AG09319 (cell line): ENCODE measurements at places on chromosomes 13 and 19.
A peak's percentile ranks its signal among the peaks of the same experiment; 100 is the strongest.

GRCh38 chr19:8635422-8635821 is 5.0 kb downstream of the NFILZ start:
- DNase-seq = no peak

DNA sequence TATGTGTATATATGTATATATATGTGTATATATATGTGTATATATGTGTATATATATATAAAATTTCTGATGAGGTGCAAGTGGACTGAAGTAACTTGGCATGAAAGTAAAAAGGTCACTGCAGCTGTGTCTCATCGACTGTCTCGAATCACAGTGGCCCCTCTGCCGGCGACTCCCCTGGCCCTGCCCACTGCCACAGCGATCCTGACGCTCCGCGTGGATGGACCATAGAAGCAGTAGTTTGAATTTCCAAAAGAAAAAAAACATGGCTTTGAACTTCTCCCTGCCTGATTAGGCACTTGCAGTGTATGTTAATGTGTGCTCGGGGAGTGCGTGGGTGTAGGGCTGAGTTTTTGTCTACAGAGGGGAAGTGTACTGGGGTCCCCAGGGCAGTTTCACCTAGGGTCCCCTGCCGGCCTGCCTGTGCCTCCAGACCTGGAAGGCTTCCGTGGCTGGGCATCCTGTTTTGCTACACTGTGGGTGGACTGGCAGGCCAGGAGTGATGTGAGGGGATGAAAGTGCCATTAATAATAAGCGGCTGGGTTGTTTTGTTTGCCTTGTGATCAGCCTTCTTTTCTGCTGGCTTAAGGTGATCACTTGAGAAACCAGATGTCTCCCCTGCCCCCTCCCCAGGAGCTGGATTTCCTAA is 10.8 kb downstream of the ZIC5 start:
- no peak for DNase-seq

GRCh38 chr13:79988573-79988972 is 352.4 kb downstream of the SPRY2 start:
- DNase-seq = no peak

- DNase-seq = no peak
Observed at GRCh38 chr19:33143897-33144405, 12.0 kb downstream of the WDR88 start.

GRCh38 chr19:1501200-1501595 is 10.2 kb downstream of the REEP6 start:
- no peak for DNase-seq

GRCh38 chr19:11414544-11414943 is 4.6 kb downstream of the RGL3 start:
- no peak for DNase-seq

- no peak for DNase-seq
Observed at GRCh38 chr13:50129706-50130122, 114.5 kb downstream of the KCNRG start.

DNA sequence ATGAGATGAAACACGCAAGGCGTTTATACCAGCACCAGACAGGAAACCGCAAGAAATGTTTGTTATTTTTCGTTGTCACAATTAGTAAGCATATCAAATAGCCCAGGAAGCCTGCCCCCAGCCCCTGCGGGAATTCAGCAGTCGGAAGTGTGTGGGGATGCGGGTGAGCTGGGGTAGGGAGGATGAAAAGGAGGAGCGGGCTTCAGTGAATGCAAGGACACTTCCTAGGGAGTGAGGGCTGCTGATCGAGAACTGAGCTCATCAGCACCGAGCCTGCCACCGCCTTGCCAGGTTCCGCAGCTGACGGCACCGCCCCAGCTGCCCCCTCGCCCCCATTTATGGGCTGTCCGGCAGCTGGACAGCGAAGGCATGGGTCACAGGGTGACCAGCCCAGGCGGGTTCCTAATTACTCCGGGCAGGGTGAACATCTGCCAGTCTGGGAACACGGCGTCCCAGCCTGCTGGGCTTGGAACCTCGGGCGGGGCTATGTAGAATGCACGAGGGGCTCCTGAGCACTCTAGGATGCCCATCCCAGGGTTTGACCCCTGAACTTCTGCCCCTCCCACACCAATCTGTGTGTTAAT is 1.6 kb upstream of the BEST2 start:
- no peak for DNase-seq

DNA sequence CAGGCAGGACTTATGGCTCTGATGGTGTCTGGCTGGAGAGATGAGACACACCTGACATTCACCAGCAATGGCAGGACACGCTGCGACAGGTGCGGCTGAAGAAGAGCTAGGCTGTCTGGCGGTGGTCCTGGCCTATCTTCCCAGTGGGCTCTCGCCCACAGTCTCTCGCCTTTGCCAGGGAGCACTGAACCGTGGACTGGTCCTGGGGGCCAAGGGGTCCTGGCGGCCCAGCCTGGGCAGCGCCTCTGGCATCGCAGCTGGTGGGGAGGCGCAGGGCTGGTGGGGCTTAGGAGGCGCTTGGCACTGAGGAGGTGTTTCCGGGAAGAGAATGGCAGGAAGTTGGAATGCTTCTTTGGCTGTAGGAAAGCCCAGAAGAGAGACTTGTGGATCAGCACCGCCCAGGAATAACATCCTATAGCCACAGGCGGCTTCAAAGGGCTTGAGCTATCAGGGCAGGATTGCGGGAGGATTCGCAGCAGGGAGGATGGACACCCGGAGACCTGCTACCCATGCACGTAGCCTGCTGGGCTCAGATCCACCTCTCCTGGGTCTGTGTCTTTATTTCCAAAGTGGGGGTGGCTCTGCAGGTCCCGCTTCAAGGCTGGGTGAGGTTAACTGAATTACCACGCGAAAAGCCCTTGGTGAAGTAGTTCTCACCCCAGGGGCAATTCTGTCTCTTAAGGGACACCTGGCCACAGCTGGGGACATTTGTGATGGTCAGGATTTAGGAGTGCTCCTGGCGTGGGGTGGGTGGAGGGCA is 14.6 kb downstream of the KDM4B start:
- no peak for DNase-seq

- peak; percentile 27 for DNase-seq
Observed at GRCh38 chr19:47512183-47512947, 2.5 kb downstream of the NAPA start.

DNA sequence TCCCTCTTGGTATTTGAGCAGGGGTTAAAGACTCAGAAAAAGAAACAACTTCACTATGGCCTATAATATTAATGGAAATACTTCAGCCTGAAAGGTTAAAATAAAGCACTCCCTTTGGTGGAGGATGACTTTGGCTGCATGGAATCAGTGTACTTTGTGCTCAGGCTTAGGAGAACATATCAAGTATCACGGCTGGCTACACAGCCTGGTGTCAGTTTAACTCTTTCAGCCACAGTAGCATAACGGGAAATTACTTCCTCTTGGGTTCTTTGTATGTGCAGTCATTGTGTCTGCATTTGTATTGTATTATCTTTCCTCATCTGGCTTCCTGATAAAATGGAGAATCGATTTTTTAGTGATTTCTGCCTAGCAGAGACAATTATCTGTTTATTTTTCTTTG is 239.0 kb downstream of the GGACT start:
- DNase-seq = no peak

DNA sequence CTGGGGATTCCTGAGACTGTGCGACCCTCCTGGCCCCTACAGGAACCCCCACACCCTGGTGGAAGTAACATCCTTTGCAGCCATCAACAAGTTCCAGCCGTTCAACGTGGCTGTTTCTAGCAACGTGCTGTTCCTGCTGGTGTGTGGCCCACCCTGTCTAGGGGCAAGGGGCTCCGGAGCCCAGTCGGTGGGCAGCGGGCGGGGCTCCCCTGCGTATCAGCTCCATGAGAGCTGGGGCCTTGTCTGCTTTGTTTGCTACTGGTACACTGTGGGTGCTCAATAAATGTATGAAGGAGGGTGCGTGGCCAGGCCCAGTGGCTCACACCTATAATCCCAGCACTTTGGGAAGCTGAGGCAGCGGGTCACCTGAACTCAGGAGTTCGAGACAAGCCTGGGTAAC is 10.9 kb downstream of the MPND start:
- no peak for DNase-seq

- DNase-seq = no peak
Observed at GRCh38 chr13:22915442-22916082, 265.2 kb upstream of the SGCG start.

DNA sequence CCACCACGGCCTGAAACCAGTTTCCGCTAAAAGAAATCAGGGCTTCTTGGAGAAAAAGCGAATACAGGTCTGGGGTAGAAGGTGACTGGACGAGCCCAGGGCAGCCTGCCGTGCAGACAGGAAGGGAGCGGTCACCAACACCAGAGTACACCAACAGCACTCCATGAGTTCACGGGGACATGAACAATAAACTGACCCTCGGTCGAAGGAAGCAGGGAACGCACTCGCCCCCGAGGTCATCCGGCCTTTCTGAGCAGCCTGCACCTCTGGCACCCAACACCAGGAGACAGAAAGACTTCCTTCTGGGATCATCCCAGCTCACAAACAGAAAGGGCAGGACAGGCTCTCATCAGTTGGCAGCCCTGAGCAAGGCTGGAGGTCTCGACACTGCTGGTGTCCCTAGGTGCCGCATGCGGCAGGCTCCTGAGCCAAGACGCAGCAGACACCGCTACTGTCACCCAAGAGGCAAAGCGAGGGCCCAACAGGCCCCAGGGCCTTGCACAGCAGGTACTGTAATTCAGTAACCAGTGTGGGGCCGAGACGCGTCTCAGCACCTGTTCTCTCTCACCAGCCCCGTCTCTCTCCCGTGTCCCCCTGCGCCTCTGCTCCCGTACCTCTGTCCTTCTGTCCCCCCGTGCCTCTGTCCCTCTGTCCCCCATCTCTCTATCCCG is 18.0 kb downstream of the DCUN1D2 start:
- DNase-seq = no peak

GRCh38 chr13:46666727-46667456 is 113.9 kb downstream of the LRCH1 start:
- DNase-seq = no peak

DNA sequence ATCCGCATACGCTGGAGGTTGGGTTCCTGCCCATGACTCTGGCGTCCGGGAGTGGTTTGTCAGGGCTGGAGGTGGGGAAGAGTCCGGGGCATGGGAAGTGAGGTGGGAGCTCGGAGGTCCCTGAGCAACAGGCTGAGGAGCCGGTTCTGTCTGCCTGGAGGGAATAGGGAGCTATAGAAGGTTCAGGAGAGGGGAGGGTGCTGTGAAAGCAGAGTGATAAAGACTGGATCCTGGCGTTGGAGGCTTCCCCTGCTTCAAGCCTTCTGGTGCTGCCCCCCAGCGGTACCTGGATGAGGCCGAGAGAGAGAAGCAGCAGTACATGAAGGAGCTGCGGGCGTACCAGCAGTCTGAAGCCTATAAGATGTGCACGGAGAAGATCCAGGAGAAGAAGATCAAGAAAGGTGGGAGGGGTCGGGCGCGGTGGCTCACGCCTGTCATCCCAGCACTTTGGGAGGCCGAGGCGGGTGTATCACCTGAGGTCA is 2.6 kb downstream of the HMG20B start:
- no peak for DNase-seq
